Activated naive CD4-positive, alpha-beta T cell treated with Interleukin-2 at 50 U/mL for 16 hours (primary cell): ENCODE measurements at places on chromosomes 16 and 17.

DNA sequence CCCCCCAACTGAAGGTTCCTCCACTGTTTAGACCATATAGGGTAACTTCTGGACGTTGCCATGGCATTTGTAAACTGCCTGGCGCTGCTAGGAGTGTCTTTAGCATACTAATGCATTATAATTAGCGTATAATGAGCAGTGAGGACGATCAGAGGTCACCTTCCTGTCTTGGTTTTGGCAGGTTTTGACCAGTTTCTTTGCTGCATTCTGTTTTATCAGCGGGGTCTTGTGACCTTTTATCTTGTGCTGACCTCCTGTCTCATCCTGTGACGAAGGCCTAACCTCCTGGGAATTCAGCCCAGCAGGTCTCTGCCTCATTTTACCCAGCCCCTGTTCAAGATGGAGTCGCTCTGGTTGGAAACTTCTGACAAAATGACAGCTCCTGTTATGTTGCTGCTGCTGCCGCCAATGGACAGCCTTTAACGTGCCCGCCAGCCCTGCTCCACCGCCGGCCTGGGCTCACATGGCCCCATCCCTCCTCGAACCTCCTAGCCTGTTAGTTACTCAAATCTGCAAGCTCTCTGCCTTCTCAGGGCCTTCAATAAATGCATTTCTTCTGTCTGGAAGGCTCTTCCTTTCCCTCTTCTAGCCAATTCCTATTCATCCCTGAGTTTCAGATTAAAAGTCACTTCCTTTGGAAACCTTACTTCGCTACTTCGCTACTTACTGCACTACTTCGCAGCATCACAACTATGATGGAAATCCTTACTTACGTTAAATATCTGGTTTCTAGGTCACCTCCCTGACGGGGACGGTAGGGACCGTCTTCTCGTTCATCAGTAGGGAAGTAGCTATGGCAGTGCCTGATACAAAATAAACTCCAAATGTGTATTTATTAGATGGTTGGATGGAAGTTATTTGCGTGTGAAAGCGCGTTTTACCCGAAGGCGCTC is 640 bp upstream of the NAGLU start:
- DNase-seq, result no peak

DNA sequence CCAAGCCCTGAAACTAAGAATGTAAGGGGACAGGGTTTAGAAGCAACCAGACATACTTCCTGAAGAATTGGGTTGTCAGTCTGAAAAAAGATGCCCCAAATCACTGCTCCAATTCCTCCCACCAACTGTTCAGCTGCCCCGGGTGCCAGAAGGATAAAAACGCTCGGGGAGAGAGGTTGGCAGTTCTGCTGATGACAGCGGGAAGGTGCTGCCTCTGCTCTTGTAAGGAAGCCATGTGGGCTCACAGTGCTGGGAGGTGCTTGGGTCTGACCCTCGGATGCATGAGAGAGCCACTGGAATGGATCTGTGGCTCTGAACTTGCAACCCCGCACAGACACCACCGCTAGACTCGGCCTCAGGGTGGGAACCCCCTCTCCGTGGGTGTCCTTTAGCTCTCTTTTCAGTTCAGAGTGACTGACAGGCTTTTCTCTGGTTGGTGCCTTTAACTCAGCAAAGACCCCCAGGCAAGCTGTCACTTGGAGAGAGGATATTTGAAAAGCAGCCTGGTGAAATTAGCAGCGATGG is 364.8 kb upstream of the RBFOX1 start:
- DNase-seq, result no peak

GRCh38 chr16:59391617-59392364 is 657.7 kb upstream of the GOT2 start:
- no peak for DNase-seq

DNA sequence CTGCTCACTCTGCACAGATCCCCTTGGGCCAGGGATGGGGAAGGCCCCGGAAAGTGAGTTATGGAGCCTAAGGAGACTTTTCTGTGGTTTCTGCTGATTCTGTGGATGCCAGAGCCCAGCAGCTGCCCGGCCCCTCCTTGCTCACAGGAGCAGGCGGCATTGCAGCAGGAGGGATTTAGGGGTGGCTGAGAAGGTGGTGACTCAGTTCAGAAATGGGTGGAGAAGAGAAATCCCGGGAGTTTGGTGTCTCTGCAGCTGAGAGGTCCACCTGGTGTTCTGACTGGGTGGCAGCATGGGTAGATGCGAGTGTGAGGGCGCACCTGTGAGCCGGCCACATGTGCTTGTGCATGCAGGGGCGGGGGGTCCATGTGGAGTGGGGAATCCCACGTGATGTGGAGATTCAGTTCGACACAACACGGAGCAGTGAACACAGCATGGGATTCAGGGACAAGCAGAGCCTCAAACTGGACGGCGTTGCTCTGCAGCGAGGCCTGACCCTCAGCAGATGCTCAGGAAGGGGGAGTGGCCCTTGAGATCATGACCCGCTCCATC is 16.0 kb upstream of the SPPL2C start:
- no peak for DNase-seq

GRCh38 chr17:45104029-45104428 is 28.3 kb downstream of the PLCD3 start:
- DNase-seq, result no peak

DNA sequence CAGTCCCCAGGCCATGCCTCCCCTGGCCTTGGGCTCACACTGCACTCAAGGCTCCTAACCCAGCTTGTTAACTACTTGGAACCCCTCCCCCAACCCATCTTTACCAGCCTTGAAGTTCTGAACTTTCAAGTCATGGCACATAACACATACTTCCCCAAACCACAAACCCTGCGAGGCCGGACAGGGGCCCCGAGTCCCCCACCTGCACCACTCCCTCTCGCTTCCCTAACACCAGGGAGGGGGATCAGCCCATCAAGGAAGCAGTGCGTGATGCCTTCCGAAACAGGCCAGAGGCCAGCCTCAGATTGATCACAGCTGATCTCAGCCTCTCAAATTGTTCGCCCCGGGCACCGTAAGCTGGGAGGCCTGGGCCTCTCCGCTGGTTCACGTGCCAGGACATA is 3.0 kb upstream of the NLRC3 start:
- no peak for DNase-seq

GRCh38 chr17:81863833-81864768 is 3.8 kb upstream of the P4HB start:
- DNase-seq, result no peak
